Stimulated activated CD4-positive, alpha-beta T cell treated with anti-CD3 and anti-CD28 coated beads, Interleukin-1b, Interleukin-23, amount 100 ng/mL, for 1 hour (primary cell): ENCODE measurements at places on chromosomes 3 and 15.

DNA sequence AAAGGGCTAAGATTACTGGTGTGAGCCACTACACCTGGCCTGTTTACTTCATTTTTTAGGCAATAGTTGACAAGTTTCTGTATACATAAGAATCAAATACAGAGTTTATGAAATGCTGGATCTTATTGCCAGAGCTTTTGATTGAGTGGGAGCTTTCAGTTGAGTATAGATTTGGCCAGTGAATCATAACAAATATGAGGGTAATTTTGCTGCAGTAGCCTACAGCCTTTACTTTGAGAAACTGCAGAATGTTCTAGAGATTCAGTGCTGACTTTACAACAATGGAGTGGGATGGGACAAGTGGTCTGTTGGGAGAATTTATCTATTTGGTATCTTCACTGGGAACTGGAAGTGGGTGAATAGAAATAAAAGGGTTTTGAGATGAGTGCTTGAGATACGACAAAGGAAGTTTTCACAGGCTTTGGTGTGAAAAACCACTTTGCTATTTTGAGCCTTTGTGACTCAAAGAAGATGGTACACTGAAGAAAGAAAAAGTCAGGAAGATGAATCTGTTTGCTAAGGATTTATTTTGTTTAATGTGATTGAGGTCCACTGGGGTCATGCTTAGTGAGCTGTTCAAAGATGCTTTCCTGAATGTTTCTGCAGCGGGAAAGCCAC lies 227.8 kb downstream of the UBE2E2 start:
- DNase-seq = no peak

GRCh38 chr3:168807448-168807847 lies 711.7 kb upstream of the GOLIM4 start:
- no peak for DNase-seq

- no peak for DNase-seq
These were observed 103.6 kb downstream of the ADAMTS9 start for GRCh38 chr3:64584179-64584578.

DNA sequence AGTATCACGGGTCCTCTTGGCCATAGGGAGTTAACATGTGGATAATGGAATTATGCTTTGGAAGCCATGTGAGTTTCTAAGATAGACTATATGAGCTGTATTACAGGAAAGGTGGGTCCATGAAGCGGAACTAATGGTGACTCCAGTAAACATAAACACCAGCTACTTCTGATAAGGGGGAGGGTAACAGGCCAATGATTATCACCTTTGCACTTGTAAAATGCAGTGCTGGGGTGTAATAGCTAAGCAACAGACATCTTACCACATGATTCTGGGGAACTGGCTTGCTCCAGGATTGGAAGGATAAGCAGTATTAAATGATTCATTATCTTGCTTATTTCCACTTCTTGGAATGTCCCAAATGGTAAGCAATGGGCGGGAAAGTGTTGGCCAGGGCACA lies 61.4 kb upstream of the CD47 start:
- DNase-seq = no peak

DNA sequence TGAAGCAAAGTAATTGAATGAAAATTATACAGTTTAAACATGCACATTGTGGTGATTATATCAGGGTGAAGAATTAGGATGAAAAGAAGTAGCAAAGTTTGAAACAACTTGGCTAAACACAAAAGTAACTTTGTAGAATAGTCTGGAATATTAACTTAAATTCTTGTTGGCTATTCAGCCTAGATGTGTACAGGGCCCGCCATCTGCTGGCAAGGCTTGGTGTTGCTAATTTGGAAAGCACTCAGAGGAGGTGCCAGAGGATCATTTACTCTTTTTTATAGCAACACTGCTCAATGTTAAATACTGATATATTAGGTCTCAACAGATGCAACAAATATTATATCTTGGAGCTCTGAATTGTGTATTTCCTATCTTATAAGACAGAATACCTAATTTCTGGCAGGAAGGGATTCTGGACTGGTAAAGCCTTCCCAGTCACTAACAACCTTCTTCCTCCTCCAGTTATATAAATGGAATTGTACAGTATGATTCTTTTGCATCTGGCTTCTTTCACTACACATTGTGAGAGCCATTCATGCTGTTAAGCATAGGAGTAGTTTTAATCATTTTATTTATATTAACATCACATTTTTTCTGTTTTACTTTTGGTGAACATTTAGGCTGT lies 36.1 kb downstream of the TTC23 start:
- peak; percentile 29 for DNase-seq

DNA sequence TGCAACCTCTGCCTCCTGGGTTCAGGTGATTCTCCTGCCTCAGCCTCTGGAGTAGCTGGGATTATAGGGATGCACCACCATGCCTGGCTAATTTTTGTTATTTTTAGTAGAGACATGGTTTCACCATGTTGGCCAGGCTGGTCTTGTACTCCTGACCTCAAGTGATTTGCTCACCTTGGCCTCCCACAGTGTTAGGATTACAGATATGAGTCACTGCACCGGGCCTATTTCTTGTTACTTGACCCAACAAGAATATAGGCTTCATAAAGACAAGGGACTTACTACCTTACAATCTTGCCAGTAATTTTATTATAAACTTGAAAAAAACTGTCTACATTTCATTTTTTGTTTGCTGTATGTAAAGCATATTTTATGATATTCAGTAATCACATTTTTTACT lies 21.4 kb upstream of the ZBTB47 start:
- DNase-seq = no peak

DNA sequence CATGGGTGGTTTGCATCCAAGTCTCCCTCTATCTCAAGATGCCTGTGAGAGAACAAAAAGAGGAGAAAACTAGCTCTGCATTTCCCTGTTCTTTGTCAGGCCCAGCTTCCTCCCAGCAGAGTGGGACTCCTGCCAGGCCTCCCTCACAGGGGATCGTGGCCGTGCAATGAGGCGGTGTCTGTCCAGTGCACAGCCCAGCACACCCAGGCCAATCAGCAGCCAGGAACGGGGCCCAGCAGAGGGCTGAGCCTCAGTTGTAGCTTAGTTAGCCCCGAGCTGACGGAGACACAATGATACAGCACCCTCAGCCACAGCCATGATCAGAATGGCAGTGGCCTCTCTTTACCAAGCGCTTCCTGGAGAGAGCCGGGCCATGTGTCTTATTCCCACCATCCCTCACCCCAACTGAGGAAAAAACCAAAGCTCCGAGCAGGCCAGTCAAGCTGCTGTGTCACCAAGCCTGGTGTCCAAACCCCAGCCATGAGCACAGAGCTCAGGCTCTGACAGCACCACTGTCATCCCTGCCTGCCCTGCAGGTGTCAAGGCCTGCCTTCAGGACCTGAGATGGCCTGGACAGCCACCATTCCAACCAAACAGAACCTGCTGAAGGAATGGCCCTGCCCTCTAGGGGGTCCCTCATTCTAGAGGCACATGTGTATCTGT lies 71.1 kb downstream of the DNAJB8 start:
- DNase-seq = no peak

DNA sequence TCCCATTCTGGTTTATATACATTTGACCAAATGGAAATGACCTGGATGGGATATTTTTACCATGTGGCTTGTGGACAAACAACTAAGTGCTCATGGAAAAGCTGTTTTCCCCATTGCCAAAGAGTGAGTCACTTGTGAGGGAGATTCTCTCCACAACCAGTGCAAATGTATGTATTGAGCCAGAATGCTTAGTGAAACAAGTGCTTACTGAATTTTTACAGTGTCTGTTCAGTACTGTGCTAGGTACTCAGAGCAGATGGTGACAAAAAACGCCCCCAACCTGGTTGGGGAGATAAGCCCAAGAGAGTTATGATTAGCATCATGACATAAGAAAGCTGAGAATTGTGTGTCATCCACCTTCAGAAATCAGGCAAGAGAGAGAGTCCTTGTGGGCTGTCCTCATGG lies 2.3 kb downstream of the CHP1 start:
- no peak for DNase-seq

DNA sequence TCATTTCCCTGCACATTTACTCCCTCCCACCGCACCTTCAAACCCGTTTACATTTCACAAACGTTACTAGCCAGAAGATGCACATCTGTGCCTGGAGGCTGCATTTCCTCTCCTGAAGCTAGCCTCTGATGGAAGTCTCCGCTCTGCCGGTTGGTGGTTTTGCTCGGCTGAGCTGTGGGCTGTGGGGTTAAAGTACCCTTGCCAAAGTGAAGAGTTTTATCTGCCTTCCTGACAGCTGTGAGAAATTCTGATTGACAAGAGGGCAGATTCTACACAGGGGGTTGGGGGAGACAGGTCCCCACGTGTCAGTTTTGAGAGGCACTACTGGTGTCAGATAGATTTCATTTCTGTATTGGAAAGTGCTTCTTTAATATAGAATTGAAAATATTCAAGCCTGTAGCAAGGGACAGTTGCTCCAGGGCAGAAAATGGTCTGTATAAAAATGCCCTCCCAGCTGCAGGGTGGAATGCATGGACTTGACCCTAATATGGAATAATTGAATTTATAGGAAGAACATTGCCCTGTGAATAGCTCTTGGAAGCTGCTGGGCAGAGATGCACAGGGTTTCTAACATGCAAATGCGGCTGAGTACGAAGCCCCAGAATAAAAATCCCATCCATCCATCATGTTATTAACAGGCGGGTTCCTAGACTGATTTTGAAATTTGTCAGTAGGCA lies 201.1 kb upstream of the RGMA start:
- no peak for DNase-seq
